Femur (tissue), 1 donor: ENCODE measurements at places on chromosomes 13 and 19.
A peak's percentile ranks its signal among the peaks of the same experiment; 100 is the strongest.

DNA sequence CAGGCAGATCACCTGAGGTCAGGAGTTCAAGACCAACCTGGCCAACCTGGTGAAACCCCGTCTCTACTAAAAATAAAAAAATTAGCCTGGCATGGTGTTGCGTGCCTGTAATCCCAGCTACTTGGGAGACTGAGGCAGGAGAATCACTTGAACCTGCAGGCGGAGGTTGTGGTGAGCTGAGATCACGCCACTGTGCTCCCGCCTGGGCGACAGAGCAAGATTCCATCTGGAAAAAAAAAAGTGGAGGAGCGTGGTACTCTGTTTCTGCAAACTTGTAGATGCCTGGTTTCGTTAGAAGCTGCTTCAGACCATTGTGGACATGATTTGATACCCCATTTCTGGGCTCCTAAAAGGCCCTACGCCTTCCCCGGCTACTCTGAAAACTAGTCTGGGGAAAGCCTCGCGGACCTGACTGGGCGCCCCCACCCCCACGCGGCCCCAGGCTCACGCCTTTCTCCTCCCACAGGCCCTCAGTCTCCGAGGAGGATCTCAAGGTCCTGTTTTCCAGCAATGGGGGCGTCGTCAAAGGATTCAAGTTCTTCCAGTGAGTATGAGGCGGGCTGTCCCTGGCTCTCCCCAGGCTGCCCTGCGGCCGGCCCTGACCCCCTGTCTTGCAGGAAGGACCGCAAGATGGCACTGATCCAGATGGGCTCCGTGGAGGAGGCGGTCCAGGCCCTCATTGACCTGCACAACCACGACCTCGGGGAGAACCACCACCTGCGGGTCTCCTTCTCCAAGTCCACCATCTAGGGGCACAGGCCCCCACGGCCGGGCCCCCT lies 11.5 kb downstream of the PLPPR3 start:
- no peak for DNase-seq

- DNase-seq: no peak
Measured at GRCh38 chr19:29086182-29086581, 126.8 kb downstream of the UQCRFS1 start.

DNA sequence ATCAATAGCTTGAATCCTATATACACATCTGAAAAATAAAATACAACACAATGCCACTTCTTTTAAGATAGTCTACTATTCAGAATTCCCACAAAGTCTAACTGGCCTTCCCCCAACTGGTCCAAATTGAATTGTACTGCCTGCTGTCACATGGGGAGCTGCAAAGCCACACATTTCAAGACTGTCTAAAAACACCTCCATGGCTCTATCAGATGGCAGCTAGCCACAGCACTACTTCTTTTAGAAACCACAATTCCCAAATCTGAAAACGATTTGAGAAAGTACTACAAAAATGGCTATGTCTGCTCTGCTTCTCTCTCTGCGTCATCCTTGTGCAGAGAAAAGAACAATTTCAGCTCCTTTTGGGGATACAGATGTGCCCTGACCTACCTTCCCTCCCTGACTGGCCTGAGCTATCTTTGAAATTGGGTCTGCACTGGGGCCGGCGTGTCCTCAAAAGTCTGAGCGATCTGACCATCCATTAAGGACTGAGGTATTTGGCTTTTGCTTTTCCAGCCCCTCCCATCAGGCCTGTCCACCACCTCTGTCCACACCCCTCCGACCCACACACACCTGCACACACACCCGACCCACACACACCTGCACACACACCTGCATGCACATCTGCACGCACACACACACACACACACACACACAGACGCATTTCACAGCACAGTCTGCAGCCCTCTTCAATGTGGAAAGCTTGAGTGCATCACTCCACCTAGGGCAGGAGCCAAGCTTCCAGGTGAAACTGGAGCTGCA lies 68.6 kb upstream of the IPO5 start:
- no peak for DNase-seq

DNA sequence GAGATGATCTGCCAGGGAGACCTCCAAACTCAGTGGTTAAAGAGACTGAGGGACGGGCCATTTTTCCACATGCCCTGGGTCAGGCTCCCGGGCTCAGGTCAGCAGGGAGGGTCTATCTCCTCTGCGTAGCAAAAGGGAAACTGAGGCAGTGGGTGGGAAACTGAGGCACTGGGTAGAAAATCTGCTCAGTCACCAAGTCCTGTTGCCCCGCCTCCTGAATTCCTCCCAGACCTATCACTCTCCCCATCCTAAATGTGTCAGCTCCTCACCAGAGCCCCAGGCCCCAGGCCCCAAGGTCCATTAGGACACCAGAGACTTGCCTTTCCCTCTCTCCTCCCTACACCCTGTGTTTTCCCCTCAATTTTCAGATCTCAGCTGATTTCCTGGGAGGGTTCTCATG lies 2.4 kb downstream of the CD320 start:
- no peak for DNase-seq

- DNase-seq: no peak
Measured at GRCh38 chr19:48967346-48968178, 2.5 kb downstream of the FTL start.

DNA sequence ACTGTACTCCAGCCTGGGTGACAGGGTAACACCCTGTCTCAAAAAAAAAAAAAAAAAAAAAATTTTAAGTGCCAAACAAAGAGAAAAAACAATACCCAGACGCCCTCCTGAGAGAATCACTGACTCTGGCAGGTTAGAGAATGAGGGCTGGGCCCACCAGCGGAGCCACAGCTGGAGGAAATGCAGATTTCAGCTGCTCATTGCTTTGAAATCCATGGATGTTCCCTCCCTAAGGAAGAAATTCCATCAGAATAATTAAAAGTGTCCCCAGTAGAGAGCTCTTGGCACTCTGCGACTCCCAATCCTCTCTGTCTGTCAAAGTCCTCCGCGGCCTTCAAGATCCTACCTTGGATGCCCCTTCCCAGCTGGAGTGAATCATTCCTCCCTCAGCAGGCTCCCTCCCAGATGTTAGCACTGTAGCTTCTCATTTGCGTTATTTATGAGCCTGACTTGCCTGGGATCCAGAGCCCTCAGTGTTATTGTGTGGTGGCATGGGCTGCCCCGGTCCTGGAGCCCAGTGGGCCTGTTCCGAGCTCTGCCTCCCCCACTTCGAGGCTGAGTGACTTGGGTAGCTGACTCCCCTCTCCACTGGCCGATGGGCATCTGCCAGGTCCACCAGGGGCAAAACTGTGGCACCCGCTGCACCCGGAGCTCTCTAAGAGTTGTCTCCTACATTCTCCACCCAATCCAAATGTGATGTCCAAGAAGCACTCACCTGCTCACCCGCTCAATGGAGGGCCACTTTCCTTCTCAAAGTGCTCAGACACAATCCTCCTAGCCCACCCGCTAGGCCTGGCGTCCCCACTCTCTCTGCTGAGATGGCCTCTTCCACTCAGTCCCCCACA lies 47.0 kb downstream of the SERP2 start:
- DNase-seq: peak; percentile 13

GRCh38 chr19:18190278-18190677 lies 2.7 kb upstream of the MPV17L2 start:
- DNase-seq: no peak

- no peak for DNase-seq
Measured at GRCh38 chr19:960020-960419, 24.1 kb upstream of the WDR18 start.

DNA sequence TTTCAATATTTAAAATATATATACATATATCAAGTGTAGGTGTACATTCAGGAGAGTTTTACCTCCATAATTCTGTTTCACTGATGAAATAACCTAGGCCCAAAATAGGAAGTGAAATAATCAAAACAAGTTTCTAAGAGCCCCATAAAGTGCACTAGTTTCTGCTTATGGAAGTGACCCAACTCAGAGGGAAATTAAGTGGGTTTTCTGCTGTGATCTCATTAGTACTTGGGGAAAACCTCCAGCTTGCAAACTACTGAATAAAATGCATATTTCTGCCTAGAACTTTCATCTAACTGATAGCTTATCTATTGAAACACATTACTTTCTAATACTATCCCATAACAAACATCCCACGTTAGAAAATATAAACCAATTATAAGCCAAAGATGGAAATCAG lies 45.4 kb upstream of the MIR17HG start:
- no peak for DNase-seq

DNA sequence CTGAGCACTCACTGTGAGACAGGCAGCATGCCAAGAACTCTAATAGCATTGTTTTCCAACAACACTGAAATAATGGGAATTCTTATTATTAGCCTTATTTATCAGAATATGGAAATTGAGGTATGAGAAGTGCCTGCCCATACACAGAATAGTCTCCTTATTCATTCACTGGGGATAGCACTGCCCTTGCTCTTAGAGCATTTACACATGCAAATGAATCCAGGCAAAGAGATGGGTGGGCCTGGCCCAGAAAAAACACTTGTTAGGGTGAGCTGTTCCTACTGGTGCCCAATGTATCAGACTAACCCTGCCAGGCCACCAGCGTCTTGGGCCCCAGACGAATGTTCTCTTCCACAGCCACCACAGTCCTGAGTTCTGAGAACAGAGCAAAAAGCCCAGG lies 112.9 kb downstream of the TUBA3C start:
- DNase-seq: no peak

DNA sequence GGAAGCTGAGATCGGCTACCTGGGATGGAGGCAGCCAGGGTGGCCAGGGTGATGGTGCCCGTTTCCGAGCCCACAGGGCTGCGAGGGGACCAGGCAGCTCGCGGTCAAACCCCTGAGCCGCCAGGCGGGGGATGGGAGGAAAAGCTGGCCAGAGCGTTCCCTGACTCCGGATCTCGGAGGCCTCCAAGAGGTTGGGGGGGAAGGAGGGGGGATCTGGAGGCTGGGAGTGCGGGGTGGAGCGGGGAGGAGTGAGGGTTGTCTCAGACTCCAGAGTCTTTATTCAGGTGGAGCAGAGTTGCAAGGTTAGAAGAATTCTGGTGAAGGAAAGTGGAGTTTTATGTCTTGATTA lies 1.1 kb downstream of the CACNG7 start:
- no peak for DNase-seq

DNA sequence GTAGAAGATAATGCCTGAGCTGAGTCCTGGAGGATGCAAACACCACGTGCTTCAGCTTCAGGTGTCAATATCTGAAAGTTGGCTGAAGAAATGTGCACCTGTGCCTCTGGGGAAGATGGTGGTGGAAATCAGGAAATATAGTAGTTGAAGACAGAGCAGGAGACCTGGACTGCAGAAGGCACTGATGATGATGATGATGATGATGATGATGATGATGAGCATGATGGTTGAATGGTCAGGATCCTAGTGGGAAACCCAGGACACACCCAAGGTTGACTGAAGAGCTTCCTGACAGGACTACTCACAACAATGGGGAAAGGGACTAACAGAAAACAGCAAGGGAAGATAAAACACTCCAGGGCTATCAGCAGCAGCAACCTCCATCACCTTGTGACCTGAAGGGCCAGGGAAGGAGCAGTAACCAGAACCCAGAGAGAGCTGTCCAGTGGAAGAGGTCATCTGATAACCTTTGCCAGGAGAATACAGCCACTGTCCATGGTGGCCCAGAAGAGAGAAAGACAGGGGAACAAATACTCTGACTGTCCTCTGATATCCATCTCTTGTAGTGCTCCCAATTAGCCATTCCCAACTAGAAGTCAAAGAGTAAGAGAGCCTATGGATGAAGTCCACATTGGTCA lies 170.3 kb downstream of the TSHZ3 start:
- DNase-seq: no peak

- DNase-seq: no peak
Measured at GRCh38 chr13:31225998-31226675, 26.4 kb downstream of the B3GLCT start.

- no peak for DNase-seq
Measured at GRCh38 chr13:67094952-67095351, 135.2 kb downstream of the PCDH9 start.

DNA sequence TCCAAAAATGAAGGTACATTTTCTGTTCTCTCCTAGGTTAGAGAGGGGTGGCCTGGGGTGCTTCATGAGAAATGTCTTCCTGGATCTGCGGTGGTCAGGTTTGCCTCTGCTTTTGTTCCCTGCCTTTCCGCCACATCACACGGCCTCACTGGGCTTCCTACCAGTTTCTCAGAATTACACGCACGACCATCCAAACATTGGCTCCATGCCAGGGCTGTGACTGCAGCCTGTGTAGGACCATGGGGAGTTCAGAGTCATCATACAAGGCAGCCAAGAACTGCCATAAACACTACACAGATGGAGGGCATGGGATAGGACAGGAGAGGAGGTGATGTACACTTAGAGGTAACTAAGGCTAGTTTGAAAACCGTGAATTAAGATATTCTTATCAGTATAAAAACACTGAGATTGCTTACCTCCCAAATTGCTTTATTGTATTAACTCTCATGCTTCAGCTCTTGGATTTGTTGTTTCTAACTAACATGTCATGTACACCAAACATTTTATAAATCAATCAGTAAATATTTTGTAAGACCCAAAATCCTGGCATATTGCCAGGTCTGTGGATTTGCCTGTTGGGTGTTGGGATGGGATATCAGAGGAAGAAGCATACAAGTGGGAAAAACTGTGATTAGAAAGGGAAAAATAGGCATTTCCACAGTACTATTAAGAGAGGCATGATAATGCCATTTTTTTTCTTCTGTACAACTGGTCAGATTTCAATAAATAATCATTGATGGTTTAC lies 45.2 kb downstream of the CDADC1 start:
- DNase-seq: peak; percentile 66

- DNase-seq: no peak
Measured at GRCh38 chr19:5988517-5989387, 10.8 kb upstream of the RANBP3 start.

DNA sequence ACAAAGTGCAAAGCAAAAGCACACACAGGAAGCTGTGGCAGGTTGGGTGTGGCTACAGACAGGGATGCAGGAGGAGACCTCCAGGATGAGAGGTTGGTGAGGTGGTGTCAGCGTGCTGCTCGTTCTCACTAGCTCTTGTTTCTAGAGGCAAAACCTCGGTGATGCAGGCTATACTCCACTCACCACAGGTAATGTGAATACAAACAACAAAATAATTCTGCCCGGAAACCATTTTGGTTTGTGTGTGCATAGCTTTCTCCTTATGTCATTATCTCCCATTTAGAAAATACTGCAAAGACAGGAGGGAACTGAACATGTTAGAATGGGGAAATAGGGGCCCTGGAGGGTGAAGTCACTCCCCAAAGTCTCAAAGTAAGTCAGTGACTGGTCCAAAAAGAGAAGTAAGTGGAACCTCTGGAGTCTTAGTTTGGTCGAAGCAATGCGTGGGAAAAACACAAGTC lies 9.4 kb downstream of the LCP1 start:
- DNase-seq: no peak

DNA sequence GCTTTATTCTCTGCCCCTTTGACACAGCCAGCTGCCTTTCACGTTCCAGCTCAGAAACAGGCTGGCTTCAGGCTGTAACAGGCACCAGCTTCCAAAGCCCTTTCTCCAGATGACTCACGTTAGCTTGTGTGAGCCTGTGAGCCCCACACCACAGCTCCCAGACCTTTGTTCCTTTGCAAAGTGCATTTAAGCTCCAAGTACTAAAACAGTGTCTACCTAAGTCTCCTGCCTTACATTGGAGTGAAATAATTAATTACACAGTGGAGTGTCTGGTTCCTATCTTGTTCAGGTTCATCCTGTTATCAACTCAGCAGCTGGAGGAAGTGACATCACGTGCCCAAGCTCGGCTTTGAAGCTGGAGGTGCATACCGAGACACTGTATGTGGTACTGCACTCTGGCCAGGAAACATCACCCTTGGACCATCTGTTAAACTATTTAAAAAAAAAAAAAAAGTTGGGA lies 475.8 kb downstream of the FOXO1 start:
- DNase-seq: peak; percentile 63

GRCh38 chr13:42047561-42048341 lies 697 bp upstream of the DGKH start:
- DNase-seq: peak; percentile 59
